ENCODE measurements at places on chromosomes 16 and 17.

GRCh38 chr17:73584049-73584448 is 60.2 kb downstream of the SDK2 start:
- DNase-seq: no peak

DNA sequence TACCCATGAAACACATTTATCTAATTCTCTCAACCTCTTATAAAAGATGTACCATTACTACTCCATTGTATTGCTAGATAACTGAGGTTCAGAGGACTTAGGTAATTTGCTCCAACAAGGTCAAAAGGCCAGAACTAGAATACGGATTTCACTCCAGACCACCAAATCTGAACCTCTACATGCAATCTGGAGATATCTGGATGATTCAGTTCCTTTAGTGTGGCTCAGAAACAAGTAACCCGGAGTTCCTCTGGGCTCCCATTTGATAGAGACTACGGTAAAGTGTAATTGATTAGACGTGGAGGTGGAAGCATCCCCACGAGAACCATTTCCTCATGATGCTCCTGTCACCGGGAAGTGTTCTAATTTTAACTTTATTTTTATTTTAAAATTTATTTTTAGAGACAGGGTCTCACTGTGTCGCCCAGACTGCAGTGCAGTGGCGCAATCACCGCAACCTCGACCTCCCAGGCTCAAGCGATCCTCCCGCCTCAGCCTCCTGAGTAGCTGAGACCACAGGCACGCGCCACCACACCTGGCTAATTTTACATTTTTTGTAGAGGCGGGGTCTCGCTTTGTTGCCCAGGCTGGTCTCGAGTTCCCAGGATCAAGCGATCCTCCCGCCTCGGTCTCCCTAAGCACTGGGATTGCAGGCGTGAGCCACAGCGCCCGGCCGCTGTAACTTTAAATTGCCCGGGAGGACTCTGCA is 608 bp upstream of the COX10 start:
- DNase-seq: no peak

- DNase-seq: no peak
Measured at GRCh38 chr16:27027971-27028370, 38.8 kb upstream of the C16orf82 start.

DNA sequence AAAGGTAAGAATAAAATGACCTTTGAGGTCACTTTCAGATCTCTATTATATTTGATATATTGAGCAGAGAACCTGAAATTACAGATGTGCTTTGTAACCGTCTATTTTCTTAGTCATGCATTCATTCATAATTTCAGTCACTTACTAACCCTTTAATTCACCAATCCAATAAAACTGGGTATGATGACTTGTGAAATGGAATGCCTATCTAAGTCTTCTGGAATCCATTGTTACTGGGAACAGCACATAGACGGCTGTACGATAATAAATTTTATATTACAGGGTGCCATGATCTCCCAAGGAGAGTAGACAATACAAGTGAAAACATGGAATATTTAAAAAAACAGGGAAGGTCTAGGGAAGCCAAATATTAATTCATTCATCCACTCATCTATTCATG is 22.9 kb downstream of the CDH11 start:
- no peak for DNase-seq

DNA sequence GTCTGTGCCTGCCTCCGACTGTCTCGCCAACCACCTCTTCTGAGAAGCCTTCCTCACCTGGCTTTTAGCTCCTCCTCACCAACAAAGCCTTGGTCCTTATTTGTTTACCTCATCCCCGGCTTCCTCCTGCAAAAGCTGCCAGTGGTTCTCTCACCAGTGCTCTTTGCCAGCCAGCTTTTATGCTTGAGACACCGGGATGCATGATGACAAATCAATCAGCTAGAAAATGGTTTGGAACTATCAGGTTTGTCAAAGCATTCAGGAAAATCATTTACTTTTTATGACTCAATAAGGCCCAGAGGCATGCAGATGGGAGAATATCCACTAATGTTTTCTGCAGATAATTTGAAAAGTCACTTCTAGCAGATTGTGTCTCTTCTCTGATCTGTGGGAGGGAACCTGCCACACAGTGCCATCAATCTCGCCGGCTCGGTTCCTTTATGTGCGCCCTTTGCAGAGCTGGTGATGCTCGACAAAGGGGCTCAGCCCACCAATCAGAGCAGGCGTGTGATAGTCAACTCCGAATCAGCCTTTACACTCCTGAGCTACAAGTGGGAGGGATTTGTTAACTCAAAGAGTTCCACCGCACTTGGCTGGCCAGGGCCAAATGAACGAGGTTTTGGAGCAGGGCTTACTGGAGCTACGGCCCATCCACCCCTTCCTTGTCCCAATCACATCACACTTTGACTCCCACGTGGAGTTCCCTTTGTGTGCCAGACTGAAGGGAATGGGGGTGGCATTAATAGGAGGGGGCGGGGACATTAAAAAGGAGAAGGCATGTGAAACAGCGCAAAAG is 85.8 kb downstream of the MRC2 start:
- DNase-seq: no peak

- no peak for DNase-seq
Measured at GRCh38 chr16:81166417-81167300, 70.5 kb upstream of the GCSH start.

GRCh38 chr17:29115961-29116803 is 64.0 kb downstream of the MYO18A start:
- no peak for DNase-seq

- no peak for DNase-seq
Measured at GRCh38 chr17:48100591-48101011, 677 bp downstream of the CBX1 start.

DNA sequence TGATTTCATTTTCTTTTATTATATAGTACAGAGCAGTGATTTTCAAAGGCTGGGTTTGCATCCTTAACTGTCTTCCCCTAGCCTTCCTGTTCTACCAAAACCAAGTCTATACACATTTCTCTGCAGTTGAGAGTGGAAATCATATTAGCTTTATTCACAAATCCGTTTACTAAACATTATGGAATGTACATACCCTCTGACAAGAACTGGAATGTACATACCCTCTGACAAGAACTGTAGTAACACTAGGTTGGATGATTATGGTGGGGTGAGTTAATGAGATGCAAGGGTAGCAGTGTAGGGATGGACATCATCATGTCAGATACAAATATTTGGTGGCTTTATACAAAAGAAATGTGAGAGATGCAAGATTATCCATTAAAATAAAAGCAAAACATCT is 154.8 kb downstream of the CYB561 start:
- no peak for DNase-seq

- no peak for DNase-seq
Measured at GRCh38 chr17:75327757-75328156, 38.5 kb upstream of the SLC25A19 start.

GRCh38 chr16:85615014-85615851 is 2.1 kb downstream of the GSE1 start:
- peak; percentile 59 for DNase-seq

DNA sequence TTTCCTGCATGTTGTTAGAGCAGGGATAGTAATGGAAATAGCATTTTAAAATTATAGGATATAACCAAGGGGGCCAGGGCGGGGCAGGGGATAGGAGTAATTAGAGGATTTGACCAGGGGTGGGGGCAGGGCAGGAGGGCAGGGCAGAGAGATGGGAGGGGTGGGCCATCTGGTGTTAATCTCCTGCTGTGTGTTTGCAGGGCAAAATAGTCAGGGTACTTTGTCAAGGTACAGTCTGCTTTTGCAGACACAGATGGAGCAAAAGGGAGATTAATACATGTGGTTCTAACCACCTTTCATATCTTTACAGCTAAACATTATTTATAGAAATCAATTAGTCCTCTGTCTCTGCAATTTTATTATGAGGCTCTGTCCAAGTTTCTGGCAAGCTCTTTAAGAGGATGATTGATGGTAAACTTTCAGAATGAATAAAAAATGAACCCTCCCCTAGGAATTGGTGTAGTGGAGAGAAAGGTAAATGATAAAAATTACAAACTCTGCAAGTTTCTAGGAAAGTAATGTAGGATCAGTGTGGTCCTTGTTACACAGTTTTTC is 6.6 kb downstream of the ANKFN1 start:
- DNase-seq: no peak

DNA sequence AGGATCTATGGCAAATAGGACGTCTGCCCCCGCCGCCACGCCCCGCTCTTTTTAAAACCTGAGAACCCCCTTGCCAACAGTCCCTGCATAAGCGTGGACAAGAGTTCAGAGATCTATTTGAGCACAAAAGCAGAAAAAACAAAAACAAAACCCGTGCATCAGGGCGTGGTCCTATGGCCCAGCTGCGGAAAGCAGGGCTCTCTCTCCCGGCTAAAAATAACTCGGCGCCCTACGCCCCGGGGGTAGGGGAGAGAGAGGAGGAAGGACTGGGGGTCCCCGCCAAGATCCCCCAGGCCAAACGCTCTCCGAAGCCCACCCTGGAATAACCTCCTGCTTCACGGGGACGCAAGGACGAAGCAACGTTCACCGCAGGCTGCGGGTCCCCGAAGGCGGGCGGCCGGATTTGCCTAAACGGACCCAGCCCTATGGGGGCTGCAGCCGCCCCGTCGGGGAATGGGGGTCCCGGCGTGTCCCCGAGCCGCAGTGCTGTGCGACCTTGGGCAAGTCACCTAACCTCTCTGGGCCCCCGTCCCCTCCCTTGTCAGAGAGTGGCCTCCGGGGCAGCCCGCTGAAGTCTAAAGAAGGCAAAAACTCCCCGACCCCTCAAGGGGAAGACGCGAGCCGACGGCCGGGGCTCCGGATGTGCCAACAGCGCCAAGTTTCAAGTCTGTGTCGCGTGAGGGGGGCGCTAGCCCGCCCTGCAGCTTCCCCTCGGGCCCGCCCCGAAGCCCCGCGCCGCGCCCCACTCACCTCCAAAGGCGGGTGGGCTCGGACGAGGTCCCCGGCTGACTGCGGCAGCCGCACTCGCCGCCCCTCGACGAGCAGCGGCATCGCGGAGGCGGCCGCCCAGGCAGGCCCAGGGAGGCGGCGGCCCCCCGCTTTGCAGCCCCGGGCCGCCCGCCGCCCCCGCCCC is 477 bp downstream of the NTAN1 start:
- DNase-seq: no peak

DNA sequence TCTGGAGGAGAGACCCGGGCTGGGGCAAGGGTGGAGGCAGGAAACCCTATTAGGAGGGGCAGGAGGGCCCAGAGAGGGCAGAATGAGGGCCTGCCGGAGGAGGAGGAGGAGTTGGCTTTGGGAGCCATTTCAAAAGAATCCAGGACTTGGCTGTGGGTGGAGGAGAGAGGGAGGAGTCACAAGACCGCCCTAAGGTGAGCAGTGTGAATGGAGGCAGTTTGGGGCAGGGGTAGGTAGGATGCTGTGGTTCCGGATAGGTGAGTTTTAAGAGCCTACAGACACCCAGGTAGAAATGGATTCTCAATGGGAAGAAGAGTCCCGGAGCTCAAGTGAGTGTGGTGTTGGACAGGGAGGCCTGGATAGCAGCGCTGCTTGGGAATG is 80.3 kb downstream of the ARHGAP23 start:
- DNase-seq: no peak

DNA sequence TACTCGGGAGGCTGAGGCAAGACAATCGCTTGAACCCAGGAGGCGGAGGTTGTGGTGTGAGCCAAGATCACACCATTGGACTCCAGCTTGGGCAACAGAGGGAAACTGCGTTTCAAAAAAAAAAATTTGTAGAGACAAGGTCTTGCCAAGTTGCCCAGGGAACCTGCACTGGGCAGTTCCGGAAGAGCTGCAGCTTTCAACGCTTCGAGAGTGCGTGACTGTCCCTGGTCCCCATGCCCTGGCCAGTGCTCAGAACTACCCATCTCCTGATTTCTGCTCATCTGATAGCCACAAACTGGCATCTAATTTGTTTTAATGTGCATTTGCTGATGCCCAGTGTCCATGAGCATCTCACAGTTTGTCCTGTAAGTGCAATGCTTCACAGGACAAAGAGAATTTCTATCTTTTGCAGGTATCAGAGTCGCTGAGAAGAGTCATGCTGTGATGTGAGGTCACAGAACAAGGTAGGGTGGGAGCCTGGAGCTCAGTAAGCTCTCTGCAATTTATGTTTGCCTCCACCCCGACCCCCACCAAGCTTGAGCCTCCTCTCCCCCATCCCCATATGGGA is 3.9 kb downstream of the ACTG1 start:
- DNase-seq: no peak

DNA sequence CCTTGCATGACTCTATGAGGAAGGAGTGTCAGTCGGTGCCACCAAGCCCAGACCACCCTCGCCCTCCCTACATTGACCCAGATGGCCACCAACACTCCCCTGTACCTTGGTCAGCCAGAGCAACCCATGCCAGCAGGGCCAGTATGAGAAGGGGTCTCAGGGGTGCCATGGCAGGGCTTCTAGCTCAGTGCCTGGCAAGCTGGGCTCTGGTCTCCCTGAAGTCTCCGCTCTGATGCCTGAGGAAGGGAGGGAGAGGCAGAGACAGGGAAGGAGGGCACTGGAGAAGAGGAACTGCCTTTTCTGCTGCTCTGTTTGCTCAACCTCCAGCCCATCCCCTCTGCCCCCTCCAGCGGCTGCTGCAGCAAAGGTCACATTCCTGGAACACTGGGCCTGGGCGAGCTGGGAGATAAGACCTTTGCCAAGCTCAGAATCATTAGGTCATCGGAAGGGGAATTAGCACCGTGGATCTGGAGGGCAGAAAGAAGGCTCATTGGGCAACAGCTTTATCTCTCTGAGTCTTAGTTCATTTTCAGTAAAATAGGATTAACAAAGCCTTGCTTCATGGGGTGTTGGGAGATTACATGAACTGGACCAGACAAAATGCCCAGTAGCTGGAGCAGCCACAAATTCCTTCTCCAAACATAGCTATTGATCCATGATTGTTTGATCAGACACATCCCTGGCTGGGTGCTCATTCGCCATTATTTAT is at the start of gene VTN:
TSS of gene VTN (minus strand) at position 273 of the 709 bp plus-strand sequence. CDS start at position 169, 104 bp downstream.
- no peak for DNase-seq

DNA sequence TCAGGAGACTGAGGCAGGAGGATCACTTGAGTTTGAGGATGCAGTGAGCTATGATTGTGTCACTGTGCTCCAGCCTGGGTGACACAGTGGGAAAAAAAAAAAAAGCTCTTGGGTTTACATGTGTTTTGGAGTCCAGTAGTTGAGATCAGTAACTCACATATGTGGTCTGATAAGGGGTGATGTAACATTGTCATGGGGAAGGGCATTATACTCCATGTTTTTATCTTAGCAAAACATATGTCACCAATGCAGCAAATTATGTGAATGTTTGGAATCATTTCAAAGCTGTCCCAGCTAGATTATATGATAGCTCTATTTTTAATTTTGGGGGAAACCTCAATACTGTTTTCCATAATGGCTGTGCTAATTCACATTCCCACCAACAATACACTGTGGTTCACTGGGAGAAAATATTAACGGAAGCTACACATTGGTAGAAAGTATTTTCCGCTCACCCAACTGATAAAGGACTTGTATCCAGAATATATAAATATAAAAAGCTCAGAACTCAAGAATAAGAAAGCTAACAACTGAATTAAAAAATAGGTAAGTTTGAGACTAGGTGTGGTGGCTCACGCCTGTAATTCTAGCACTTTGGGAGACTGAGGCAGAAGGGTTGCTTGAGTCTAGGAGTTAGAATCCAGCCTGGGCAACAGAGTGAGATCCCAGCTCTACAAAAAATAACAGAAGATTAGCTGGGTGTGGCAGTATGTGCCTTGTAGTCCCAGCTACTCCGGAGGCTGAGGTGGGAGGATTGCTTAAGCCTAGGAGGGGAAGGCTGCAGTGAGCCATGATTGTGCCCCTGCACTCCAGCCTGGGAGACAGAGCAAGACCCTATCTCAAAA is 224.1 kb upstream of the TBX2 start:
- no peak for DNase-seq

Data from activated CD4-positive, alpha-beta T cell treated with anti-CD3 and anti-CD28 coated beads for 4 hours (primary cell).